ENCODE measurements at places on chromosomes 6 and 20.

- no peak for DNase-seq
Observed at GRCh38 chr6:3290931-3291211, 32.1 kb downstream of the PSMG4 start.

GRCh38 chr20:9903048-9903655 lies 64.3 kb upstream of the PAK5 start:
- DNase-seq: no peak

GRCh38 chr20:12531626-12532025 lies 477.1 kb upstream of the SPTLC3 start:
- no peak for DNase-seq

- DNase-seq: no peak
Observed at GRCh38 chr20:12090920-12091319, 173.2 kb downstream of the BTBD3 start.

DNA sequence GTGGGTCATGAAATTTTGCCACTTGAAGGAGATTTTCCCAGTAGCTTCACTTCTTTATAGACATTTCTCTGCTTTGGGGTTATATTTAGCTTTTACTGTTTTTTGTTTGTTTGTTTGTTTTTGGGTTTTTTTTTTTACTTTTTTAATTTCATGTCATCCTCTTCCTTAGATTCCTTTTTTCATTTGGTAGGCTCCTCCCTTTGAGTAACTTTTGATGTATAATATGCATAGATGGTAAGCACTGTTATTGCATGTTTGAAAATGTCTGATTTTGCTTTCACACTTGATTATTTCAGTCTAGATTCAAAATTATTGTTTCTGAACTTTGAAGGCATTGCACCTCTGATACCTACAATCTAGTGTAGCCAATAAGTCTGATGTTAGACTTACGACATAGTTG lies 37.6 kb downstream of the PLEKHG1 start:
- no peak for DNase-seq

GRCh38 chr6:56440551-56440981 lies 193.2 kb upstream of the COL21A1 start:
- DNase-seq: no peak

GRCh38 chr6:8157839-8158238 lies 55.5 kb upstream of the EEF1E1 start:
- DNase-seq: no peak

DNA sequence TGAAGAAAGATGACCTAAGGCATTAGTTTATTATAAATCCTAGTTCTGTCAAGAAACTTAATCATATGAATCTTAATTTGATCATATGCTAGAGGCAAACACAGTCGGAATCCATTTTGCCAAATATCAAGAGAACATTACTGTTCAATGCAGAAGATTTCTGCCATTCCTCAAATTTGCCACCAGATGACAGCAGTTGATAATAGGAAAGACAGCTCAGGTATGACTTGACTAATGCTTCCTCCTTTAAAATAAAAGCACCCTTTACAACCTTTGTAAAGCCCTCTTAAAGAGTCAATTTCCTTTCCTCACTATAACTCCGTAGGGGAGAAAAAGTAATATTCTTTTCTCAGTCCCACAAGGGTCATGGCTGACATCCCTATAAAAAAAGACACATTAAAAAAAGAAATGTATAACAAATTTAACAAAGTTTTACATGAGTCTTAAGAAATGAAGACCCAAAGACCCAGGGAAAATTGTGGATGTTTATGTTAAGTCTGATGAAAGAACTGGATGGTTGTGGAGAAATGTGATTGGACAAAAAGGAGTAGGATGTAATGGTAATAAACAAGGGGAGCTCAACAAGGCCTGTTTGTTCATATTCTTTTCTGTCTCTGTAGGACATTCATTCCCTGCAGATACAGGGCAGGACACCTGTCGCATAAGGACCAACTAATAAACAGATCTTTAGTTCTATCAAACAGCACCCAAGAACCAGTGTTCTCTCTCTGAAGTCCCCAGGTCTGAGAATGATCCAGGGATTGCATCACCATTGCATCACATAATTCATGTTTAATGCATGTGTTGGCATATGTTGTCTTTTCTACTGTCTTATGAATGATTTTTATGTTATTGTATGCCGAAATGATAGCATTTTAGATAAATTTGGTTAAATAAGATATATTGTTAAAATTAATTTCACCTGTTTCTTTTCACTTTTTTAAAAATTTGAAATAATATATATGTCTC lies 23.0 kb upstream of the IL17A start:
- no peak for DNase-seq

GRCh38 chr6:307065-307814 lies 15.0 kb downstream of the DUSP22 start:
- DNase-seq: no peak

GRCh38 chr6:163099621-163100171 lies 314.8 kb upstream of the QKI start:
- no peak for DNase-seq

GRCh38 chr20:61299618-61300017 lies 47.6 kb downstream of the CDH4 start:
- DNase-seq: no peak

- no peak for DNase-seq
Observed at GRCh38 chr6:36827261-36828079, 11.8 kb downstream of the CPNE5 start.

- DNase-seq: no peak
Observed at GRCh38 chr20:6282642-6283041, 159.8 kb upstream of the FERMT1 start.

- no peak for DNase-seq
Observed at GRCh38 chr6:111148110-111148509, 60.8 kb downstream of the SLC16A10 start.
